ENCODE measurements at places on chromosomes 1 and 21.

GRCh38 chr1:37389327-37389726 is 85.1 kb upstream of the ZC3H12A start:
- no peak for DNase-seq

DNA sequence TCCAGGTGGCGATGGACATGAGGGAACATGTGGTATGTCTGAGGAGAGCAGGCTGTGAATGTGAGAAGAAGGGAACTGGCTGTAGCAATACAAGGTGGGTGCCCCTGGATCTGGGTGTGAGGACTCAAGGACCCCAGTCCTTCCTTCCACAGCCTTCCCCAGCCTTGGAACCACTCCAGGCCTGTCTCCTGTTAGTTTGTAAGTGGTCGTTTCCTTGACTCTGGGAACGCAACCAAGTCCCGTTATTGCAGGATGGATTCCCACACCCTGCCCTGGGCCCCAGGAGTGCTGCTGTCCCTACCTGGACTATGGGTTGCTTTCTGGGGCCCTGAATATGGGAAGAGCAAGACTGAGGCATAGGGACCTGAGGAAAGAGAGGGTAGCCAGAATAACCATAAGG is 47.2 kb upstream of the VANGL1 start:
- DNase-seq: no peak

- no peak for DNase-seq
Measured at GRCh38 chr1:19346026-19346425, 33.9 kb downstream of the SLC66A1 start.

- no peak for DNase-seq
Measured at GRCh38 chr1:206002871-206003801, at the start of gene RAB7B. Gene RAB7B (minus strand): TSS chr1:206003395. CDS start chr1:205994135, 9,260 bp downstream.

DNA sequence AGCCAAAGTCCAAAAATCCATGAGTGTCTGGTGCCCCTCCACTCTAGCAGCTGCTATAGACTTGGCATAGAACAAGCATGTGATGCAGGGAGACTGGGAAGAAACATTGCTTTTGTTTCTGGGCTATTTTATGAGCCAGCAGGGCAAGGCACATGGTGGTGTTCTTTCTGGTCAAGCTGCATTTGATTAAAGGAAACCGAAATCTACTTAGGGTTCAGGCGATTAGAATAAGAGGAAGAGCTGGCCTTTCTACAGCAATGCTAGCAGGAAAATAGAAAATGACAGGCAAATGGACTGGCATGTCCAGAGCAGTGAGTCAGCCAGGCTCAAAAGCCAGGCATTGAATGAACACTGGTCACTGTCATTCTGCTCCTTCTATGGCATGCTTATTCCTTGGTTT is 28.5 kb upstream of the ARHGAP29 start:
- DNase-seq: no peak

DNA sequence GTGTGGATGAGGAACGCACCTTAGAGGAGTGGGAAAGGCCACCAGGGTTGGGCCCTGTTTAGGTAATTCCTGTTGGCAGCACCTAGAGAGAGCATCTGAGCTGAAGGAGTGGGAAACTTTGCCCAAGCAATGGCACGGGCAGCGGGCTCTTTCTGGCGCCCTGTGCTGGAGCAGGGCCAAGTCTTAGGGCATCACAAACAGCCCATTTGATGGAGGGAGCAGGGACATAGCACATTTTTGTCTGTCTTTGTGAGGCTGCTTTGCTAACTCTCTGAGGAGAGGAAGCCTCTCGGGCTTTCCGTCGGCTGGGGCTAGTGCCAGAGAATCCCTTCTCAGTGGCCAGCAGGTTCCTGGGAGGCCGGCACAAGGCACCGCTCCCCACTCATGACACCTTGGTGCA is 22.5 kb upstream of the CNTN2 start:
- no peak for DNase-seq

DNA sequence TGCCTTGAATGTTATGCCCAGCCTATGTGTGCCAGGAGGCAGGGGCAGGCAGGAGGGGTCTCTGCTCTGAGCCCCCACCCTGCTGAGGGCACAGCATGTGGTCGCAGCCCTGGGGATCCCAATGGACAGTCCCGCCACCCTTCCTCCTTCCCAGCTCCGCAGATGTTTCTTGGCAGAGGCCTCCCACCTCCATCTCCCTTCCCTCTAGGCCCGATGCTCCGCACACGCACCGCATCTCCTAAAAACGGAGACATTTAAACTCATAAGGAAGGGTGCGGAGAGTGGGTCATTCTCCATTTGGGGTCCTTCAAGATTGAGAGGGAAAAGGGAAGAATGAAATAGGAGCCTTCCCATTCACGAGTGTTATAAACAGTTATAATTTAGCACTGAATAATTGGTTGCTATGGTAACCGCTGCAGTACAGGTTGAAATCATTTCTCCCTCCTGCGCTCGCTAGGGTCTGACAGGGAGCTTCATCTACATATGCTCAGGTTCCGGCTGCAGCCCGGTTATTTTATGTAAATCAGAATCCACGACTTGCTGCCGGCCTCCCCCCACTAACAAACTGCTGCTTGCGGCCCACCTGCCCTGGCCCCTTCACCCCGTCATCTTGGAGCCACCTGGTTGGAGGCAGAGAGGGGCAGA is 16.0 kb downstream of the CHD5 start:
- no peak for DNase-seq

GRCh38 chr1:209431813-209432442 is 151.6 kb upstream of the CAMK1G start:
- DNase-seq: no peak

DNA sequence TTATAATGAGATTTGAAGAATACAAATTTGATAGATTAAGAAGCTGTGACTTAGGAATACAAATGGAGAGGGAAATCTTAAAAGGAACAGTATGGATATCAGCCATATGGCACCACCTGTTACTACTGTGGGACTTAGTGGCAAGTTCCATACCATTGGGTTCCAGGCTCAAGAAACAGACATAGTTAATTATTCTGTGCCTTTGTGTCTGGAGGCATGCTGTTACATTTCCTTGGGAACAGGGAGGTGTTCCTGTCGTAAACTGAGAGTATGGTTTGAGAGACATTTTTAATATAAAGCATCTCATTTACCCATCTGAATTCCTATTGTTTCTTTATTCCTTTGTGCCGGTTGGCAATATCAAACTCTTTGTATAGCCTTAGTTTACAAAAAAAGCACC is 15.2 kb downstream of the PLA2G4A start:
- no peak for DNase-seq

- no peak for DNase-seq
Measured at GRCh38 chr1:183214021-183214970, 28.2 kb downstream of the LAMC2 start.

DNA sequence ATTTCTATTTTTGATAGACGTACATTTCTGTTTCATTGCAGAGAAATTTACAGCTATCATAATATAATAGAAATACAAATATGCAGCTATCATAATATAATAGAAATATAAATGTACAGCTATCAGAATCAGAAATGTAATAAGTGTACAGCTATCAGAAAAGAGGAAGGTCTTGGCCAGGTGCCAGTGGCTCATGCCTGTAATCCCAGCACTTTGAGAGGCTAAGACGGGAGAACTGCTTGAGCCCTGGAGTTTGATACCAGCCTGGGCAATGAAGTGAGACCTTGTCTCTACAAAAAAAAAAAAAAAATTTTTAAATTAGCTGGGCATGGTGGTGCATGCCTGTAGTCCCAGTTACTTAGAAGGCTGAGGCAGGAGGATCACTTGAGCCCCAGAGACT is 37.9 kb downstream of the PIGM start:
- no peak for DNase-seq
